ENCODE measurements at places on chromosomes 4 and X.

- DNase-seq, result no peak
Observed at GRCh38 chrX:69060631-69061408, 104.4 kb downstream of the PJA1 start.

DNA sequence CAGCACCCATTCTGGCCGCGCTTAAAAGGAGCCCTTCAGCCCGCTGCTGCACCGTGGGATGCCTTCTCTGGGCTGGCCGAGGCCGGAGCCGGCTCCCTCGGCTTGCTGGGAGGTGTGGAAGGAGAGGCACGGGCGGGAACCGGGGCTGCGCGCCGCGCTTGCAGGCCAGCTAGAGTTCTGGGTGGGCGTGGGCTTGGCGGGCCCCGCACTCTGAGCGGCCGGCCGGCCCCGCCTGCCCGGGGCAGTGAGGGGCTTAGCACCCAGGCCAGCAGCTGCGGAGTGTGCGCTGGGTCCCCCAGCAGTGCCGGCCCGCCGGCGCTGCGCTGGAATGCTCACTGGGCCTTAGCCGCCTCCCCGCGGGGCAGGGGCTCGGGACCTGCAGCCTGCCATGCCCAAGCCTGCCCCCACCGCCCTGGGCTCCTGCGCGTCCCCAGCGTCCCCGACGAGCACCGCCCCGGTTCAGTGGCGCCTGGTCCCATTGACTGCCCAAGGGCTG is 111.3 kb downstream of the PCDH18 start:
- no peak for DNase-seq

GRCh38 chr4:128812442-128813235 is 3.1 kb downstream of the JADE1 start:
- no peak for DNase-seq

GRCh38 chr4:42280327-42281095 is 116.8 kb upstream of the SHISA3 start:
- no peak for DNase-seq

GRCh38 chr4:57110640-57111511 is 691 bp upstream of the IGFBP7 start:
- no peak for DNase-seq
